ENCODE measurements at places on chromosomes 7 and 10.

DNA sequence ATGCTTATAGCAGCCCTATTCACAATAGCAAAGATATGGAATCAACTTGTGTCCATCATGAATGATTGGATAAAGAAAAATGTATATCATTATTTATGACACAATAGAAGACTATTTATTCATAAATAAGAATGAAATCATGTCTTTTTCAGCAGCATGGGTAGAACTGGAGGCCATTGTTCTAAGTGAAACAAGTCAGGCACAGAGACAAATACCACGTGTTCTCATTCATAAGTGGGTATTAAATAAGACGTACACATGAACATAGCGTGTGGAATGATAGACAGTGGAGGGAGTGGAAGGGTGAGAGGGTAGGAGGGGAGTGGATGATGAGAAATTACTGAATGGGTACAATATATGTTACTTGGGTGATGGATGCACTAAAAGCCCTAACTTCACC lies 762.4 kb downstream of the REEP3 start:
- no peak for DNase-seq

- no peak for DNase-seq
Measured at GRCh38 chr7:112362053-112362650, 88.1 kb upstream of the IFRD1 start.

DNA sequence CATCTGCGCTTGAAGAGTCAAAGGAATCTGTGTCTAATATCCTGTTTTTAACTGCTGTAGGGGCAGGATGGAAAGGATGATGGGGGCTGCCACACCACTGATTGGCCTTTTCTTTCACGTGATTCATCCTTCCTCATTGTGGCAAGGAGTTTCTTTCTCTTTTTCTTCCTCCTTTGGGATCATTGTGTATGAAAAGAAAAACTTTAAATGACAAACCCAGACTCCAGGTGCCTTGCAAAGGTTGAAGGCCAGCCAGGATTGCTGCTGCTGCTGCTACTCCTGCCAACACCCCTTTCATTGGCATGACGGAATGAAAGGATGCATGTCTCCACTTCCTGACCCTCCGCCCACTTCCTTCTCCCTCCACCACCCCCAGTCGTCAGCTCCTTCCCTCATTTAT lies 6.5 kb upstream of the OIT3 start:
- peak; percentile 15 for DNase-seq

DNA sequence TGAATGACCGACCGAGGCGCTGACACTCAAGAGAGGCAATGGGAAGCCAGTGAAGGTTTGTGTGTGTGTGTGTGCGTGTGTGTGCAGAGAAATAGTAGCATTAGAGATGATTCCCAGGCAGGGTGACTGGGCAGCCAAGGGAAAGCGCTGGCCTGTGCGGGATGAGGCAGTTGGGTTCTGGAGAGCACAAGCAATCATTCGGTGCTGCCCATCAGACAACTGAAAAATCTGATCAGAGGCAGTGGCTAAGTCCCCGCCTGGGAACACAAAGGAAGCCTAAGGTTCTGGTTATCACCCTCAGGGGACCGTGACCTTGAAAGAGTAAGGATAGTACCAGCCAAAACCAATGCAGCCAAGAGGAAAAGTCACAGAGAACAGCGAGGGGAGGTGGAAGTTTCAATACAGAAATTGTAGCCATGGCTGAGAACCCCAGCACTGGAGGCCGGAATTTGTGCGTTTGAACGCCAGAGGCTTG lies 868 bp upstream of the PDCD4 start:
- DNase-seq: no peak

DNA sequence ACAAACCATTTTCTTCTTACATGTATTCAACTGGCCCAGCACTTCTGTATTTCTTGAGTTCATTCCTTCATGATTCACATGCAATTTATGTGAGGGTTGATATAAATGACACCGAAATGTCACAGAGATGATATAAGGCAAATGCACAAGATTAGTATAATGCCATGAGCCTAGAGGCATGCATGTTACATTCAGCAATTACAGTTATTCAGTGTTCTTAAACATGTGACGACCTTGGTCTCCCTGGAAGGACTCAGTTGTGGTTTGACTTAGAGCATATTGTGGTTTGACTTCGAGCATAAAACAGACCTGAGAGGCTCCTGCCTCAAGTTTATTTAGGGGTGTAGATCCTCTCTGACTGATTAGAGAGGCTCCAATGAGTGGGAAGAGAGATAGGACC lies 752.1 kb upstream of the POM121L12 start:
- no peak for DNase-seq

GRCh38 chr10:29896053-29896452 lies 163.3 kb downstream of the JCAD start:
- DNase-seq: peak; percentile 67

DNA sequence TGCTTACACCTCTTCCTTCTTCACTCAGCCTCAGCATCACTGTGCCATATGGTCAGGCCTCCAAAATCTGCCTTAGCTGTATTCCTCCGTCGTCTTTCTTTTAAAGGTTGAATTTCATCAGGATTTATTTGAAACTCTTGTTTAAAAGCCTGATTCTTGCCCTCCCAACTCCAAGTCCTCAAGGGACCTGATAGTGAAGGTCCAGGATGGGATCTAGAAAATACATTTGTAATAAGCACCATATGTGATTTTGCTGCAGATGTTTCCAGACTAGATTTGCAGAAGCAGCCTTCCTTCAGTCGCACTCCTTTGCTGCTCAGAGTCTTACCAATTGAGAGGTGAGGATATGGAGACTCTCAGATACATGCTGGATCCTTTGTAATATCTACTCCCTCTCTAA lies 101.0 kb upstream of the ANKRD1 start:
- DNase-seq: no peak

GRCh38 chr7:107267138-107267537 lies 98.3 kb downstream of the HBP1 start:
- DNase-seq: no peak

DNA sequence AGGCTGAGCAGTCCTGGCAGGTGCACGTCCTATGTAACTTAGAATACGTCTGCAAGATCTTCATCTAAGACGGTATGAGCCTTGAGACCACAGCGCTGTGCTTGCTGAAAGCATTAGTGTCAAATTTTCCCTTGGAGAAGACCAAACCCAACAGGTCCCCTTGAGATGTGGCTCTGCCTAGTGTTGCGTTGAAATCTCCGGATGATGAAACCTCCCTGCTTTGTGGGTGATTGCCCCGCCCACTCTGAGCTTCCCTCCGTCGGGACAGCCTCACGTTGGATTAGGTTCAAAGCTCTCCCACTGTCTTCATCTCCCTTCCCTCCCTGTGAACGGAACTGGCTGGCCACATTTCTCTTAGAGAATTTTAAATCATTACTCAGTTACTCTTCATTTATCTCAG lies 102.0 kb downstream of the ADARB2 start:
- DNase-seq: no peak

DNA sequence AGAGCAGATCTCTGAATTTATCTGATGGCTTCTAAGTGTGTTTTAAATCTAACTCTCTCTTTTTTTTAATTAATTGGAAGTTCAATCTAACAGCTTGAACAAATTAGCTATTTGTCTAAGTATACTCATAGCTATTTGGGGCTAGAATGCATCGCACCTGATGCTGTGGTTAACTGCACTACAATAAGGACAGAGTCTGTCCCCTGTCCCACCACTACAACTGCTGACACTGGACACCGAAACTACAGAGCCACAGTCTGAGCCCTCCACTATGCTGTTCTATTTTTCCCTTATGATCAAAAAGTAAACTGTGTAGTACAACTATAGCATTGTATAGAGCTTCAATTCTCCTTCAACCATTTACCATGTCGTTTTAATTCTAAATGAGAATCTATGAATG lies 89.4 kb upstream of the AHR start:
- no peak for DNase-seq

DNA sequence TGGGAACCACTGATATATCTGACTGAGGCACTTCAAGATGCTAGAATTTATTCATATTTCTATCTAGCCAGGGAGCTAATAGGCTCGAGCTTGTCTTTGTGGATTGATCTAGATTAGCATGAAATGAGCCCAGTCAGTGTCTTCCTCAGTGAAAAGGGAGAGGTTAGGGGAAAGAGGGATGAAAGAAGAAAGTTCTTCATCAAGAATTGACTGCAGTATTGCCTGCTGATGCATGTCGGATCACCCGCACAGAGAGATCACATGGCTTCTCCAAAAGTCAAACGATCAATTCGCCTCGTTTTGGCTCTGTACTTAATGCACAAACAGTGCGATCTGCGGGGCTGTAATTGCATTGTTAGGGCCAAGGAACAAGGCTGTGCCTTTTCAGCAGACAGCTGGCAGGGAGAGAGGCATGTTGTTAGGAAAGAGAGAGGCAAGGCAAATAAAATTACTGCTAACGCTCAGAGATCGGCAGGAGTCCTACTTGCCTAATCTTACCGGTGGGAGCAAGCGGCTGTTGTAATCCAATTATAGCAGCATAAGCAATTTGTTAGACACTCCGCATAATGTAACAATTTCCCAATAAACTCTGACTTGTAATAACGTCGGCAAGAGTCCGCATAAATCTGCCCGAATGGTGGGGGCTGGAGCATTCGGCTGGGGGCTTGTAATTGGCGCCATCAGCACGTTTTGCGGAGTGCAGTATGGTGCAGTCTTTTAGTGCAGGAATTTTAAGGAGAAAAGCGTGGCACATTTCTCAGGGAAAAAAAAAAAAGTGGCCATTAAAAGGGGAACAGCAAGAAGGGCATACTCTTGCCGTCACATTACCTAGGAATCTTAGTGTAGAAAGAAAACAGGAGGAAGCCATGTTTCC lies 102.1 kb downstream of the POLL start:
- no peak for DNase-seq

GRCh38 chr10:121285406-121286196 lies 312.6 kb downstream of the FGFR2 start:
- DNase-seq: no peak

GRCh38 chr10:124194199-124194824 lies 100.9 kb upstream of the CHST15 start:
- DNase-seq: no peak

DNA sequence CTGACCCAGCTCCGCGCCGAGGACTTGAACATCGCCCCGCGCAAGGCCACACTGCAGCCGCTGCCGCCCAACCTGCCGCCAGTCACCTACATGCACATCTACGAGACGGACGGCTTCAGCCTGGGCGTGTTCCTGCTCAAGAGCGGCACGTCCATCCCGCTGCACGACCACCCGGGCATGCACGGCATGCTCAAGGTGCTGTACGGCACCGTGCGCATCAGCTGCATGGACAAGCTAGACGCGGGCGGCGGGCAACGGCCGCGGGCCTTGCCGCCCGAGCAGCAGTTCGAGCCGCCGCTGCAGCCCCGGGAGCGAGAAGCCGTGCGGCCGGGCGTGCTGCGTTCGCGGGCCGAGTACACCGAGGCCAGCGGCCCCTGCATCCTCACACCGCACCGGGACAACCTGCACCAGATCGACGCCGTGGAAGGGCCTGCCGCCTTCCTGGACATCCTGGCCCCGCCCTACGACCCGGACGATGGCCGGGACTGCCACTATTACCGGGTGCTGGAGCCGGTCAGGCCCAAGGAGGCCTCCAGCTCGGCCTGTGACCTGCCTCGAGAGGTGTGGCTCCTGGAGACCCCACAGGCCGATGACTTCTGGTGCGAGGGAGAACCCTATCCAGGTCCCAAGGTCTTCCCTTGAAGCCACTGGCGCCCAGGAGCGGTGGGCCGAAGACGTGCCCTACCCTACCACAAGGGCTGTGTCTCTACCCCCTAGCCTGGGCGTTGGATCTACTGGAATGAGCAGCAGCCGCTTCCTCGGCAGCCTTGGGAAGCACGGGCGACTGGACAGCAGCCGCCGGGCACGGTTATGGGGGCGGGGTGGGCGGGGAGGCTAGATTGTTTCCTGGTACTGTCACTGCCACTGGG lies 945 bp downstream of the ADO start:
- DNase-seq: peak; percentile 51

- no peak for DNase-seq
Measured at GRCh38 chr7:155974186-155974897, 162.1 kb upstream of the SHH start.

DNA sequence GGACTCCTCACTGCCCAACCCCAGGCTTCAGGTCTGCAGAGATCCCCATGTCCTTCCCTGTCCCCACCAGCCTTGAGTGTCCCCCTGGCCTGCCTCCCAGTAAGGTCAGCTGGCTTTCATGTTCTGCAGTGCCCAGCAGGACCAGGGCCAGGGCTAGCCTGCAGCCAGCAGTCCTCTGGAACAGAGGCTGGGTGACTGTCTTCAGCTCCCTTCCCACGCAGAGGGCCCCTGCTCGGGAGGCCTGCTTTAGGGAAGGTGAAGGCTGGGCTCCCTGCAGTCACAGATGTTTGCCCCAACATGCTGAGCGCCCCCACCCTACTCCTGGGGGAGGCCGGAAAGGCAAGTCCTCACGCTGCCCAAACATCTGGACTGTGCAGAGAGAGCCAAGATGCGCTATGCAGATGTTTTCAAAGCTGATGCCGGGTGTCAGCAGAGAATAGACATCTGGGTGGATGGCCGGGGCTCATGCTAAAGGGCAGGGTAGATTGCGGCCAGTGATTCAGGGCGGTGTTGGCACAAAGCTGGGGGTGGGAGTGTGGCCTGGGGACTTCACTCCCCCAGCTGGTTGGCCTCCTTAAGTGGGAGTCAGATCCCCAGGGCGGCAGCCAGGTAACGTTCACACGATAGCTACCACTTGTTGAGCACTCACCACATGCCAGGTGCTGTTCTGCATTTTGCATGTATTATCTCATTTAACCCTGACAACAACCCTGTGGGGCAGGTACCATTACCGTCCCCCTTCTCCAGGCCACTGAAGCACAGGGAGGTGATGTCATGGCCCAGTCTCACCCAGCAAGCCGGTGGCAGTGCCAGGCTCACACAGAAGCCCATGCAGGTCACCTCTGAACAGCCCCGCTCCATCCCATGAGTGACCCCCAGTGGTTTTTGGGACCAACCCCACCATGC lies 71.2 kb upstream of the COL13A1 start:
- DNase-seq: no peak

DNA sequence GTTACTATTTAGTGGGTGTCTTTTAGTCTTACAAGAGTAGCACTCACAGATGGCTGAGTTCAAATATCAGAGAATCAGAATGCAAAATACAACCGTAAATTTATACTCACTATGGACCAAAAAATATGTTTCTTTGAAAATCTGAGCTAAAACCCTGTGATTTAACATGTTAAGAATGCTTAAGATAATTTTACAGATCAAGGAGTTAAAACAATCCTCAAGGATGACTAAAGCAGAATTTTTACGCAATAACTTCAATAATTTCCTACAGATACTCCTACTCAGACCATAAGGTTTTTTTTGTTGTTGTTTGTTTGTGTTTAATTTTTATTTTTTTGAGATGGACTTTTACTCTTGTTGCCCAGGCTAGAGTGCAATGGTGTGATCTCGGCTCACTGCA lies 47.9 kb upstream of the CCDC6 start:
- peak; percentile 54 for DNase-seq
